ENCODE measurements at places on chromosomes 6 and 20. TPM values are rescaled to one million over a fixed set of nuclear protein-coding genes. Genes with fewer than 3 reads are reported as not detected.

PLAGL2 gene
- 33.5 TPM for polyA plus RNA-seq

NT5E gene
- polyA plus RNA-seq = 32.3 TPM

TP53TG5 gene
- polyA plus RNA-seq = 28.2 TPM

GLP1R gene
- 0.09 TPM for polyA plus RNA-seq

ZGPAT gene
- polyA plus RNA-seq = 43.1 TPM

COMMD7 gene
- polyA plus RNA-seq = 26.0 TPM

COL9A1 gene
- polyA plus RNA-seq = 8.1 TPM

ENPP5 gene
- 72.4 TPM for polyA plus RNA-seq

NR2E1 gene
- polyA plus RNA-seq = 0.30 TPM

TFAP2A gene
- 3.3 TPM for polyA plus RNA-seq

MLN gene
- polyA plus RNA-seq = not detected

KCNG1 gene
- 20.9 TPM for polyA plus RNA-seq

GCNT2 gene
- polyA plus RNA-seq = 12.8 TPM

SRMS gene
- polyA plus RNA-seq = 0.42 TPM

FRS3 gene
- 39.3 TPM for polyA plus RNA-seq

F13A1 gene
- 53.0 TPM for polyA plus RNA-seq

FNDC11 gene
- 147 TPM for polyA plus RNA-seq

TRIM15 gene
- polyA plus RNA-seq = 1.1 TPM

TIAM2 gene
- polyA plus RNA-seq = 43.8 TPM

BCLAF1 gene
- 39.0 TPM for polyA plus RNA-seq

SIM1 gene
- 0.88 TPM for polyA plus RNA-seq

NUS1 gene
- 20.2 TPM for polyA plus RNA-seq

HSF2 gene
- polyA plus RNA-seq = 45.1 TPM

BACH2 gene
- polyA plus RNA-seq = 5.0 TPM

KIF16B gene
- 10.2 TPM for polyA plus RNA-seq
